ENCODE measurements at places on chromosomes 16 and 17. TPM values are rescaled to one million over a fixed set of nuclear protein-coding genes. Genes with fewer than 3 reads are reported as not detected.

GRCh38 chr16:56102183-56102686 is 89.1 kb upstream of the GNAO1 start:
- no peaks in the 10 kb centered on the region for H3K4me1 ChIP-seq
- DNase-seq: no peak
- no peaks in the 10 kb centered on the region for H3K27me3 ChIP-seq
- no peak overlapping the region for H3K27ac ChIP-seq
- H3K36me3 ChIP-seq: no peaks in the 10 kb centered on the region

DNA sequence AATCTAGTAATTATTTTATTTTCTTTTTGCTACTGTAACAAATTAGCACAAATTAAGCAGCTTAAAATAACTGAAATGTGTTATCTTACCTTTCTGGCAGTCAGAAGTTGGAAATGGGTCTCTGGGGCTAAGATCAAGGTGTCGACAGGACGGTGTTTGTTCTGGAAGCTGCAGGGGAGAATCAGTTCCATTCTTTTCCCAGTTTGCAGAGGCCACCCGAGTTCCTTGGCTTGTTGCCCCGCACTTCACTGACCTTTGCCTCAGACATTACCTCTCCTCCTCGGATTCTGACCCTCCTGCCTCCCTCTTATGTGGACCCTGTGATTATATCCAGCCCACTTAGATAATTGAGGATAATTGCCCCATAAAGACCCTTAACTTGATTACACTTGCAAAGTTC is 61.0 kb upstream of the MAF start:
- no peaks in the 10 kb centered on the region for H3K4me1 ChIP-seq
- H3K4me3 ChIP-seq: no peak overlapping the region
- H3K27me3 ChIP-seq: no peaks in the 10 kb centered on the region
- no peak overlapping the region for H3K27ac ChIP-seq
- DNase-seq: no peak

AANAT gene
- not detected for total RNA-seq

DNA sequence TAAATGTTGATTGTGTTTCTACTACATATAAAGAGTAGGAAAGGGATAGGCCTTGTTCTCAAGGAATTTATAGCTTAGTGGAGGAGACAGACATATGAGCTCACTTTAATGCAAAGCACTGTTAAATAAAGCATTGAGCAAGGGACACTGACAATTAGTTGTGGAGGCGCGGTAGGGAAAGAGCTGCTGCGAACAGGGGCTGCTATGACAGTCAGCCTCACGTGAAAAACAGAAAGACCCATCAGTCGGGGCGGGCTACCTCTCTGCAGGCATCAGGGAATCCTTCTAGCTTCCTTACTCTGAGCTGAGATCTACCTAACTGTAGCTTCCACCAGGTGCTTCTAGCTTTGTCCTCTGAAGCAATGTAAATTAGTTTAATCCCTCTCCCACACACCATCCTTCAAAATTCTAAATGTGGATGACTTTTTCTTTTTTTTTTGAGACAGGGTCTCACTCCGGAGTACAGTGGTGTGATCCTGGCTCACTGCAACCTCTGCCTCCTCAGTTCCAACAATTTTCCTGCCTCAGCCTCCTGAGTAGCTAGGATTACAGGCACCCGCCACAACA is 129.9 kb upstream of the ZFHX3 start:
- no peaks in the 10 kb centered on the region for H3K27me3 ChIP-seq
- H3K36me3 ChIP-seq: no peaks in the 10 kb centered on the region
- H3K27ac ChIP-seq: no peak overlapping the region
- H3K4me3 ChIP-seq: no peak overlapping the region

WSCD1 gene
- 4.1 TPM for total RNA-seq

- no peaks in the 10 kb centered on the region for H3K27me3 ChIP-seq
- H3K4me3 ChIP-seq: no peak overlapping the region
- no peaks in the 10 kb centered on the region for H3K4me1 ChIP-seq
- no peaks in the 10 kb centered on the region for H3K36me3 ChIP-seq
Measured at GRCh38 chr16:2799859-2800226, 1.6 kb downstream of the PRSS41 start.

GRCh38 chr16:23317266-23317661 is 15.2 kb downstream of the SCNN1B start:
- no peaks in the 10 kb centered on the region for H3K36me3 ChIP-seq
- peak; percentile 77 for DNase-seq
- H3K4me1 ChIP-seq: no peaks in the 10 kb centered on the region
- no peaks in the 10 kb centered on the region for H3K27me3 ChIP-seq
- peak overlapping the region; percentile 12 for H3K27ac ChIP-seq
- H3K4me3 ChIP-seq: no peak overlapping the region

GRCh38 chr17:56598466-56598865 is 5.0 kb downstream of the NOG start:
- no peak overlapping the region for H3K4me3 ChIP-seq
- peaks cover 5% of the 10 kb centered on the region for H3K4me1 ChIP-seq
- no peaks in the 10 kb centered on the region for H3K36me3 ChIP-seq
- DNase-seq: no peak
- H3K27me3 ChIP-seq: no peaks in the 10 kb centered on the region

DNA sequence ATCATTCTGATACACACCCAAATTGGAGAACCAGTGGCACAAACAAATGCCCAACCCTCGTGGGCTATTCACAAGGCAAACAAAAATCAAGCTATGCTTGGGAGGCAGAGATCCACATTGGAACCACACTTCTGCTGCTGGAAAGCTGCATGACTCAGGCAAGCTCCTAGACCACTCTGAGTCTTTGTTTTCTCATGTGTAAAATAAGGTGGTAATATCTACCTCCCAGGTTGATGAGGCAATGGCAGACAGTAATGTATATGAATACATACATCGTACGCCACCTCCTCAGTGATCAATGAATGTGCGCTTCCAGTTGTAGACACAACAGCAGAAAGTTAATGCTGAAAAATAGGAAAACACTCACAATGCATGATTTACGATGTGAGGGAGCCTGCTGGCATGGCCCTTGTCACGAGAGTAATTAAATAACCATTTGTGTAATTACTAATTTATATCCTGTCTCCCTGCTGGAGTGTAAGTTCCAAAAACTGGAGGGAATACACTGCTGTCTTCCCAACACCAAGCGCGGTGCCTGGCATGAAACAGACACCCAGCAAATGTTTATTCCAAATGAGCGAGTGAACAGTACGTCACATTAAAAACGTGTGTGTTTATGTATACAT is 69.9 kb upstream of the HSBP1 start:
- H3K4me1 ChIP-seq: no peaks in the 10 kb centered on the region
- H3K4me3 ChIP-seq: no peak overlapping the region
- no peak for DNase-seq
- H3K27me3 ChIP-seq: no peaks in the 10 kb centered on the region
- no peaks in the 10 kb centered on the region for H3K36me3 ChIP-seq
- H3K27ac ChIP-seq: no peak overlapping the region

ABCA6 gene
- total RNA-seq: 3.2 TPM

GRCh38 chr17:30249460-30249859 is 14.0 kb upstream of the SLC6A4 start:
- no peak for DNase-seq
- H3K36me3 ChIP-seq: no peaks in the 10 kb centered on the region
- no peak overlapping the region for H3K4me3 ChIP-seq
- H3K27me3 ChIP-seq: no peaks in the 10 kb centered on the region
- no peaks in the 10 kb centered on the region for H3K4me1 ChIP-seq

NAGS gene
- 3.8 TPM for total RNA-seq

PLD2 gene
- total RNA-seq: 29.5 TPM

- no peaks in the 10 kb centered on the region for H3K27me3 ChIP-seq
- DNase-seq: no peak
- H3K4me3 ChIP-seq: no peak overlapping the region
Measured at GRCh38 chr17:70318051-70318450, 148.7 kb downstream of the KCNJ2 start.

- no peaks in the 10 kb centered on the region for H3K36me3 ChIP-seq
- H3K4me3 ChIP-seq: no peak overlapping the region
- H3K27ac ChIP-seq: no peak overlapping the region
- no peaks in the 10 kb centered on the region for H3K27me3 ChIP-seq
Measured at GRCh38 chr17:50884439-50885311, 18.5 kb upstream of the TOB1 start.

- H3K27ac ChIP-seq: no peak overlapping the region
- no peaks in the 10 kb centered on the region for H3K4me1 ChIP-seq
- no peaks in the 10 kb centered on the region for H3K27me3 ChIP-seq
- no peaks in the 10 kb centered on the region for H3K36me3 ChIP-seq
Measured at GRCh38 chr17:9330611-9331271, 244.9 kb downstream of the STX8 start.
